ENCODE measurements at places on chromosomes 6 and 20.

GRCh38 chr20:9114709-9115108, 45.8 kb downstream of the PLCB4 start:
- no peak for ATAC-seq

DNA sequence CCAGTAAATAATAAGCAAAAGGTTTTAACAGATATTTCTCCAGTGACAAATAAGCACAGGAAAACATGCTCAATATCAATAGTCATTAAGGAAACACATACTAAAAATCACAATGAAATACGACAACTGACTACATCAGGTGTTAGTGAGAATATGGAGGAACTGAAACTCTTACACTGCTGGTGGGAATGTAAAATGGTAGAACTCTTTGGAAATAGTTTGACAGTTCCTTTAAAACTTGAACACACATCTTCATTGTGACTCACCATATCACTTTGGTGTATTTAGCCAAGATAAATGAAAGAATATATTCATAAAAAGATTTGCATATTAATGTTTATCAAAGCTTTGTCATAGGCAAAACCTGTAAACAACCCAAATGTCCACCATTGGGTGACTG, 11.3 kb upstream of the MAP3K5 start:
- no peak for ATAC-seq

DNA sequence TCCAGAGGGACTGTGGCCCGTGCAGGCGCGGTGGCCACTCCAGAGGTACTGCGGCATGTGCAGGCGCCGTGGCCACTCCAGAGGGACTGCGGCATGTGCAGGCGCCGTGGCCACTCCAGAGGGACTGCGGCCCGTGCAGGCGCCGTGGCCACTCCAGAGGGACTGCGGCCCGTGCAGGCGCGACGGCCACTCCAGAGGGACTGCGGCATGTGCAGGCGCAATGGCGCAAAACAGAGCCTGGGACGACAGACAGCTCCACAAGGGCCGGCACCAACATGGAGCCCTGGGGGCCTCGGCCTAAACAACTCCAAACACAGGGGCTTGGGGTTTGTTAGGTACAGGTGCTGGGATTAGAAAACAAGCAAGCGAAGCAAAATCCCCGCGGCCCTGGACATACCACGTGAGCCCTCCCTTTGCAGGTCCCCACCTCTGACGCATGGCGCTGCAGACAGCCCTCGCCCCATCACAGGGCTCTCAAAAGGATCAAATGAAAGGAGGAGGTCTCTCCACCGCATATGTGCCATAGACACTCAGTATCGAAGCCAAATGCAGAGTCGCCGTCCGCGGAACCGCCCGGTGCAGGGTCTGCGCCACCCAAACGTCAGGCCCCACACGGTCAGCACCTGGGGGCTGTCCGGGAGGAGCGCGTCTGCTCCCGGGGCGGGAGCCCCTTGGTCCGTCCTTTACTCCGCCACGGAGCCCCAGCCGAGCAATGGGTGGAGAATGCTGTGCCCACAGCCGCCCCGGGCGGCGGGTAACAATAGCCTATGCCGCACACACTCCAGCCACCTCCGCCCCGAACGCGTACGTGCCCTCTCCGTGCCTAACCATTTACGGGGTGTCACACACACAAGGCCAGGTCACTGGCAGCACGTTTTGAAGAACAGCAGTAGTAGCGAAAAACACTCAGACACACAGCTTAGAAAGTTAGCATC, 85.7 kb downstream of the TAF4 start:
- ATAC-seq: no peak

GRCh38 chr20:18717062-18717461, 96.5 kb upstream of the SCP2D1 start:
- no peak for ATAC-seq

GRCh38 chr6:11407414-11407813, 130.1 kb upstream of the TMEM170B start:
- ATAC-seq: no peak

DNA sequence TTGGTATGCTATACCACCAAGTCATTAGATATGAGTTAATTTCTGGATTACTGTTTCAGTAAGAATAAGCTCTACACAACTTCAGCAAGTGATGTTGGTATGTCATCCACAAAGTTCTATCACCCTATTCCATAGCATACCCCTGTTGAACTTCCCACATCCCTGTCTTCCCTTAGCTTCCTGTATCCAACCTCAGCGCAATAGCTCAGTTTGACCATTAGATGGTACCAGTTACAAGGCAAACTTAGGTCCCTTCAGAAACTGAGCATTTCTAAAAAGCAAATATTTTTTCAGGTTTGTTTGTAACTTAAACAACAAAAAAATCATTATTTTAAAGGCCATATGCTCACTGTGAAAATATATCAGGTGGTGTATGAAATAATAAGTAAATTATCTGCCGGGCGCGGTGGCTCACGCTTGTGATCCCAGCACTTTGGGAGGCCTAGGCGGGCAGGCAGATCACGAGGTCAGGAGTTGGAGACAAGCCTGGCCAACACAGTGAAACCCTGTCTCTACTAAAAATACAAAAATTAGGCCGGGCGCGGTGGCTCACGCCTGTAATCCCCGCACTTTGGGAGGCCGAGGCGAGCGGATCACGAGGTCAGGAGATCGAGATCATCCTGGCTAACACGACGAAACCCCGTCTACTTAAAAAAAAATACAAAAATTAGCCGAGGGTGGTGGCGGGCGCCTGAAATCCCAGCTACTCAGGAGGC, 8.8 kb upstream of the MOG start:
- peak; percentile 54 for ATAC-seq

DNA sequence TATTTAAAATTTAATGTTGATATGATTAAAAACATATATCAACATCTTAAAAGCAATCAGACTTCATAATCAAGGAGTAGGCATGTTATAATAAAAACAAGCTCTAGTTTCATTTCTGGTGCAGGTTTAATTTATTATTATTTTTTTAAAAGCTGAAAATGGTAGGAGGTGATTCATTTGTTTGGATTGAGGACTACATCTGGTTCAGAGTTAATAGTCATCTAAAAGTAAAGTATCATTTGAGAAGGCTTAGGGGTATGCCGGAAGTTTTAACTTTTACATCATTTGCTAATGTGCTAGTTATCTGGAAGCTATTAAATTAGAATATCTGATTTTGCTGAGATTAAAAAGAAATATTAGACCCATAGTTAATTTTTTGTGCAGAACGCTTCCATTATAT, 169.5 kb upstream of the LAMA2 start:
- ATAC-seq: peak; percentile 91

- peak; percentile 88 for ATAC-seq
These were observed 139.0 kb downstream of the MTHFD1L start for GRCh38 chr6:151004383-151005024.

DNA sequence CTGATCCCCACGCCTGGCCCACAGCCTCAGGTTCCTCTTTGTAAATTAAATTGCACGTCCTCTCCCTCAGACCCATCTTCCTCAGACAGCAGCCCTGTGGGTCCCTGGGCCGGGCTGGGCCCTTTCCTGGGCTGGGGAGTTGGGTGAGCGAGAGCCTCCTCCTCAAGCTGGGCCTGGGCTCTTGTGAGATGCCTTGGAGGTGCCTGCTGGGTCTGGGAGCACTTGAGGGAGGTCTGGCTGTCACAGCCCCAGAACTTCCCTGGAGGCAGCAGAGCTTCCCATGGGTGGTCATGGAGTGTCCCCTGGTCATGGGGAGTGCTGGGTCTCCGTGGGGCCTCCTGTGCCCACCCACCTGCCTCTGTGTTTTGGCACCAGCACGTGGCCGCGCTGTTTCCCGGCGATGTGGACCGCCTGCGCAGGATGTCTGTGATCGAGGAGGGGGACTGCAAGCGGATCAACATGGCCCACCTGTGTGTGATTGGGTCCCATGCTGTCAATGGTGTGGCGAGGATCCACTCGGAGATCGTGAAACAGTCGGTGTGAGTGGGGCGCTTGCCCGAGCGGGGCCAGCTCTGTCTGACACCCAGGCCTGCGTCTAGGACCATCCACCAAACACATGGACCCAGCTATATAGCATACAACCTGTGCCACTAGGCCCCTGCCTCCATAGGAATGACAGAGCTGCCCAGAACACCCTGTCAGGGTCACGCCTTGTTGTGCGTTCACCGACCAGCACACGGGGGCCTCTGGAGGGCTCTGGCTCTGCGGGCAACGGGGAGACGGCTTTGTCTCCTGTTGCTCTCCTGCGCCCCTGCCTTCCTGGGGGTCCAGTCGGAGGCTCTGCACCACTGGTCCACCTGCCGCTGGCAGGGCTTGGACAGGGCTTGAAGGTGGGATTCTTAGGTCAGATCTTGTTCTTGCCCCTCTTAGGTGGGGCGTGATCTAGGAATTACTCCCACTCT, 33.0 kb downstream of the PYGB start:
- no peak for ATAC-seq

DNA sequence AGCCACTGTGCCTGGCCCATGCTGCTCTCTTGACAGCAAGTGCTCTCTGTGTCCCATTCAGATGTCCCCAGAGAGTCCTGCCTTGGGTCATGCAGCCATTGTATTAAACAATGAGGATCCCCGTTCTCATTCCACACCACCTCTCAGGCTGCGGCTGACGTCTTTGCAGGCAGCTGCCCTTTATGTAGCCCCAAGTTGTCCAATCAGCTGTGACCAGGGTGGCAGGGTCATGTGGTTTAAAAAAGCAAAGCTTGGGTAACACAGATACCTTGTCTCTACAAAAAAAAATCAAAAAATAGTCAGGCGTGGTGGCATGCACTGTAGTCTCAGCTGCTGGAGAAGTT, 13.2 kb downstream of the GCNT2 start:
- ATAC-seq: no peak

- no peak for ATAC-seq
These were observed 10.5 kb downstream of the SLC17A1 start for GRCh38 chr6:25821341-25821740.

GRCh38 chr20:31670371-31671228, 32.9 kb downstream of the COX4I2 start:
- ATAC-seq: no peak

DNA sequence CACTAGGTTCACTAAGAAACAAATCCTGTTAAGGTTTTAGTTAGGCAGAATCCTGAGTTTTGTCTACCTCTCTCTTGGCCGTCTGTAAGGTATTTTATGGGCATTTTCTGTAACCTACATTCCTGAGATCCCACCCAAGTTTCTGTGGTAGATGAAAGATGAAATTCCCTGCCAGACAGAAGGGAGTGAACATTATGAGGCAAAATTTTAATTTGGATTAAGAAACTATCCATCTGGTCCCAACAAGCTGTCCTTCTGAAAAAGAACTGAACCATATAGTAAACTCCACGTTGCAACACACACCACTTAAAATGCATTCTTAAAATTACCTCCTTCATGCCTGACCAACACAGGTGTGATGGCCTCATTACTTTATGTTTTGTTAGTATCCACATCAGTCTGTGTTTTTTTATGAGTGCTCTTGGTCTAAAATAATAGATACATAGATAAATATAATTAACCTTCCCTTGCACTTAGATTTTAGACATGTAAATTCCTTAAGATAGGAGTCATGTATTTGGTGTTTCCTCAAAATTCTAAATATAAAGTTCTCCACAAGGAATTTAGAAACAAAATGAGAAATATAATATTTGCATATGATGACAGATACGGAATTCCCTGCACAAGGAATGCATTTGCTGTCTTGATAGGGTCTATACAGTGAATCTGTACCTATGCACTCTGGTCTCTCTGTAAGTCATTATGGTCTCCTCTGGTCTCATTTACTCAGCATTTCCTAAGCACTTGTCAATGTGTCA, 86.5 kb downstream of the CHD6 start:
- no peak for ATAC-seq

DNA sequence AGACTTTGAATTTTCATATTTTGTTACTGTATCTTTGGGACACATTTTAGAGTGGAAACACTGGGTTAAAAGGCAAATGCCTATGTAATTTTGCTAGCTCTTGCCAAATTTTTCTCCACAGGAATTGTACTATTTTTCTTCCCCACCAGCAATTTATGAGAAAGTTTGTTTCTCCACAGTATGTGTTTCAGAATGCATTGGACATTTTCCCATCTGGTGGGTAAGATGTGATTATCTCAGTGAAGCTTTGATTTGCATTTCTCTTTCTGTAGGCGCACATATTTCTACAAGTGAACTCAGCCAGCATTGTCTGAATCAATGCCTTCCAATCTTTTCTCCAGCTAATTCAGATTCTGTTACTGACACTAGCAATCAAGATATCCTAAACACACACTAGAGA, 157.8 kb downstream of the RCAN2 start:
- no peak for ATAC-seq

GRCh38 chr6:106637717-106638341, 8.5 kb downstream of the QRSL1 start:
- no peak for ATAC-seq

- ATAC-seq: no peak
These were observed 19.4 kb upstream of the TFAP2A start for GRCh38 chr6:10434235-10434634.

GRCh38 chr6:28945349-28945748, 21.6 kb upstream of the TRIM27 start:
- no peak for ATAC-seq

GRCh38 chr20:46865824-46866223, 28.8 kb upstream of the EYA2 start:
- ATAC-seq: no peak

GRCh38 chr6:64000818-64001491, 365.4 kb downstream of the PHF3 start:
- no peak for ATAC-seq

DNA sequence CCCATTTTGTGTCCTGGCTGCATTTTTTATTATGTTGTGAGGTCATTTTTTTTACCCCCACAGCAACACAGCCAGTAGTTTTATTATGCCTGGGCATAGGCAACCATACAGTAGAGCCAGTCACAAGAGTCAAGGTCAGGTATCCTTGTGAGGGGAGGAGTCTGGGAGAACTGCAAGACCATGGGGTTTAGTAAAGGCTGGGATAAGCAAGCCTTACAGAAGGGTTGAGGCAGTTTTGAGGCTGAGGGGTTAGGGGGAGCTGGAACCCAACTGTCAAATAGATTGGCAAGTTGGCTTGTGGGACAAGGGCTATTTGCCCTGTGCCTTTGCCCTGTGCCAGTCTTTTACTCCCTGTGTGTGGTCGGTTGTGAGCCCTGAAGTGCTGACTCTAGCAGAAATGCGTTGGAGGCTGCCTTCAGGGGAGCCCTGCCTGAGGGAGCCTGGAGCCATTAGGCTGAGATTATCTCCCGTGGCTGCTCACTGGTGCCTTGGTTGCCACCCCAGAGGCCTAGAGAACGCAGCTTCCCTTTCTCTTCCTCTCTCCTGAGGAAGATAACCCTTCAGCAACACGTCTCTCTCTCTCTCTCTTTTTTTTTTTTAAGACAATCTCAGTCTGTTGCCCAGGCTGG, 31.1 kb downstream of the RALY start:
- no peak for ATAC-seq

DNA sequence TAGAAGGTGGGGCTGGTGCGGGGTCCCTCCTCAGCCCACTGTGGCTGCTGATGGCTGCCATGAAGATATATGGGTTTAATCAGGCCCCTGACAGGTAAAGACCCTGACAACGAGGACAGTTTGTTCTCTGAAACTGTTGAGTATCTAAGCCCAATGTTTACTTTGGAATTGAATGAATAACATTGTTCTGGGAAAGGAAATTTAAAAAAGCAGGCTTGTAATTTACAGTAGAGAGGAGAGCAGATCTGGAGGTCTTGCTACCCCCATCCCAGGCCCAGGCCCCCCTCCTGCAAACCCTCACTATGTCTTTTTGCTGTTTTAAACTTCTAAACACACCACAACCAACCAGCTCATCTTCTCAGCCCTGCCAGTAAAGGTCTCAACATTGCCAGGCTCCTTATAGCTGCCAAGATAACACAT, 171.3 kb downstream of the CDC5L start:
- ATAC-seq: no peak

All from SK-N-SH treated with all-trans-retinoic acid at 6 μM for 48 hours (cell line).